ENCODE measurements at places on chromosomes 7 and 10.

DNA sequence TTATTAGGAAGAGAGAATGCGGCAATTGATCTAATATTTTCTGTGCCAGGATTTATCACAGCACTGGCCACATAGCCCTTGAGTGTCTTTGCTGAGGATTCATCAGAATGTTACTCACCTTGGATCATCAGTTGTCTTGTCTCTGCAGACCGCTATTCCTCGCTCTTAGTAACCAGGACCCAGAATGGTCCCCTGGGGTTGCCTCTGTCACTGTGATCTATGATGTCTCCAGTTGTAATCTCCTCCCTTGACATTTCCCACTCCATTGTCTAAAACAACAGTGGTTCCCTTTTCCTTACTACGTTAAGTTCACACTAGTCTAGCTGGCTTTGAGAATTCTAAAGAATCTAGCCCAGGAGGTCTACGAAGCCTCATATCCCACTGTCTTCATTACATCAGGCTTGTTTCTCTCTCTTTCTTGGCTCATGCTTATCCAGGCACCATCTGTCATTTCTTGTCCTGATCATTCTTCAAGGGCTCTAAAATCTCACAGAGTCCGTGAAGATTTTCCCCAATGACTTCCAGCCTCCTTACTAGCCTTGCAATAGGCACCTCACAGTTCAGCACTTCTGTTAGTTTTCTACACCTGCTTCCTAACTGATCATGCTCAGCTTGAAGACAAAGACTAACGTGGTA is 125.8 kb downstream of the CUBN start:
- no peak for DNase-seq

DNA sequence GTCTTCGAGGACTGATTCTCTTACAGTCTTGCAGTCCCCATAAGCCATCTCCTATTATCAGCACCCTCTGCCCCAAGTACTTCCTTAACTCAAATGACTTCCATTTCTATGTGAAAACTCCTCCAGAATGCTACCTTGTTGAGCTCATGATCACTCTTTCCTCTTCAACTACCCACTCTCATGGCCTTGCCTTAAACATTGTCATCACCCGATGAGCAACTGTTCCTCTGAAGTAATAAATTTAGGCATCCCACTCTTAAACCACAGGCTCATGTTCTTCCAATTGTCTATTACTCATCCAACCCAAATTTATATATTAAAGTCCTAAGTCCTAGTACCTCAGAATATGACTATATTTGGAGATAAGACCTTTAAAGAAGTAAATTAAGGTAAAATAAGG is 152.9 kb downstream of the C1GALT1 start:
- DNase-seq: no peak

- no peak for DNase-seq
Measured at GRCh38 chr10:759898-760477, 70.5 kb upstream of the DIP2C start.

DNA sequence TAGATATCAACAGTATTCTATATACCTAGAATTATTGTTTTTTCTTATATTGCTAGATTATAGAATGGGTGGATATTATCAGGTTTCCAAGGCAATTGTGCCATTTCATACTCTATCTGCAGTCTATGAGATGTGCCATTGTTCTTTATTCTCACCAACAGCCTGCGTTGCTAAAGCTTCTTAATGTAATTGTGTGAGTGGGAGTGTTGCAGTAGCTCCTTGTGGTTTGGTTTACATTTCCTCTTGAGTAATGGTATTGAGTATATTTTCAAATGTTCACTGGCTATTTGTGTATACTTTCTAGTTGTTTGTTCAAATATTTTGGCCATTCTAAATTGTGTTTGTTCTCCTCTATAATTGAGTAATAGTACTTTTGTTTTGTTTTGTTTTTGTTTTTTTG is 199.2 kb downstream of the TFEC start:
- DNase-seq: no peak

- DNase-seq: no peak
Measured at GRCh38 chr10:60086862-60087261, 180.5 kb upstream of the CCDC6 start.

DNA sequence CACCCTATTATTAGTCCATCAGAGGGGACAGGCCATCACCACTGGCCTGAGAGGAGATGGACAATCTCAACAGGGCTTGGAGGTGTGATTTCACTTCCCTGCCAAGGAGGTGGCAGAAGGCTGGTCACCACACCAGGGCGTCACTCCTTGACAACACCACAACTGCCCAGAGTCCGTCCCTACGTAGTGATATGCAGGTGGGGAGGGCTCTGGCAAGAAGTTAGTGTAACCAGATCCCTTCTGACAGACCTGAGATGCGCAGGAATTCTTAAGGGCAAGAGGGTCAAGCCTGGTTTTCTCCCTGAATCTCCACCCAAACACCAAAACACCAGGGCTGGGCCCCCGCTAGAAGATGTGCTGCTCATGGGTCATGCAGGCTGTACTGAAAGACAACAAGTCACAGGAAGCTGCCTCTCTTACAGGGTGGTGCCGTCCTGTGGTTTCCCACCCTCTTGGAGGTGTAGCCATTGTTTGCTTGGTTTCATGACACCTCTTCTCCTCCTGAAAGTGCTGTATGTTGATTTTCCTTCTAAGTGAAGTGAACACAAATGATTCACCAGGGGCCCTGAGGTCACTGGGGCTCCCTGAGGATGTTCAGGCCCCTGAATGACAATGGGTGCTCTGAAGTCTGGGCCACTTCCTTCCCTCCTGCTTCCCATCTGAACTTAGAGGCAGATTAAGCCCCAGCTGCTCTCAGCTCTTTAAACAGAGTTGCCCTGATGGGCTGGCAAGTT is 27.1 kb downstream of the ATXN7L1 start:
- peak; percentile 37 for DNase-seq

DNA sequence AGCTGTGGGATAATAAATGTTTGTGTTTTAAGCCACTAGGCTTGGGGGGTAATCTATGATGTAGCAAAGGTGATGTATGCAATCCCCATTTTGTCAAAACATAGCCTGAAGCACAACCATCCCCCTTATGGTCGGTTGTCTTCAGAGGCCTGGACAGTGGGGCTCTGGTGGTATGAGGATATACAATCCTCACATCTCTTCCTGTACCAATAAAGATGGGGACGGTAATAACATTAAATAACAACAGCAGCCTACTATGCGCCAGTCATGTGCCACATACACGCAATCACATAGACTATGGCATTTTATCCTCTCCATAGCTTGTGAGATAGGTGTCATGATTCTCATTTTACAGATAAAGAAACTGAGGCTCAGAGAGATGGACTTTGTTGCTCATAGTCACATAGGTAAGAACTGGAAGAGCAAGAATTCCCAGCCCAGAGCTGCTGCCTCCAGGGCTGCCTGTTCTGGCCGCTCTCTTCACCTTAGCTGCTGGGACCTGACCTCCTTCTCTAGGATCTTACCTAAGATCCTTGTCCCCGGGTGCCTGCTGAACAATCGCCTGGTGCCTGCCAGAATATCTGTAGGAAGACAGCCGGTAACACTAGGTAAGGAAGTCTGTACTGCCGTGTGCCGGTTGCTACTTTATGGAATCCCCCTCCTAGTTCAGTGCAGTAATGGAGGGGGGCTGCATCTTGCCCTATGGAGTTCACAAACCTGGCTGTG is 108.6 kb downstream of the ARHGAP22 start:
- DNase-seq: no peak

- no peak for DNase-seq
Measured at GRCh38 chr10:35089611-35090161, 455 bp downstream of the CUL2 start.

- no peak for DNase-seq
Measured at GRCh38 chr7:104938741-104939390, 75.1 kb upstream of the KMT2E start.

DNA sequence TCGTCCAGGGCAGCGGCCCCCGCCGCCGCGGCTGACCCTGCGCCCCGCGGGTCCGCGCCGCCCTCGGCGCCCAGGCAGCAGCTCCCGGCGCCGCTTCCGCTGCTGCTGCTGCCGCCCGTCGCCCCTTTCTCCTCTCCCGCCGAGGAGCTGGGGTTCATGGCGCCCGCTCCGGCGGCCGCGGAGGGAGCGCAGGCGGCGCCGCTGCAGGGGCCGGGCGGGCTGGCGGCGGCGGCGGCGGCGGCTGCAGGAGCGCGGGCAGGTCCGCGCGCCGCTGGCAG is 286 bp downstream of the DGKI start:
- no peak for DNase-seq

- DNase-seq: no peak
Measured at GRCh38 chr10:61962971-61963370, 61.5 kb downstream of the ARID5B start.

DNA sequence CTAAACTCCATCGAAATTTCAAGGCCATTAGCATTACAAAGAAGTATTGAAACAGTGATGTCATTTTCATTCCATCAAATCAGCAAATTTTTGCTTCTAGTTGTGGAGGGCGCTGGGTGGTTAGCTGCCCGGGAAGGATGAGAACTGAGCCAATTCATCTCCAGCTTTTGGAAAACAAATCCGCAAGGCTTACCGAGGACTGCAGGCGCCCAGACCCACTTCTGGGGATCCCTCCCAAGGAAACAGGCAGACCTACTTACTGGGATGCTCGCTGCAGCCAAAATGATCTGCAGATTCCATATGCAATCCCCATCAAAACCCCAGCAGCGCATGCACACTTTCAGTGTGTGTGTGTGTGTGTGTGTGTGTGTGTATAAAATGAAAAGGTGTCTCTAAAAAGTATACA is 19.2 kb downstream of the TNRC18 start:
- DNase-seq: no peak

DNA sequence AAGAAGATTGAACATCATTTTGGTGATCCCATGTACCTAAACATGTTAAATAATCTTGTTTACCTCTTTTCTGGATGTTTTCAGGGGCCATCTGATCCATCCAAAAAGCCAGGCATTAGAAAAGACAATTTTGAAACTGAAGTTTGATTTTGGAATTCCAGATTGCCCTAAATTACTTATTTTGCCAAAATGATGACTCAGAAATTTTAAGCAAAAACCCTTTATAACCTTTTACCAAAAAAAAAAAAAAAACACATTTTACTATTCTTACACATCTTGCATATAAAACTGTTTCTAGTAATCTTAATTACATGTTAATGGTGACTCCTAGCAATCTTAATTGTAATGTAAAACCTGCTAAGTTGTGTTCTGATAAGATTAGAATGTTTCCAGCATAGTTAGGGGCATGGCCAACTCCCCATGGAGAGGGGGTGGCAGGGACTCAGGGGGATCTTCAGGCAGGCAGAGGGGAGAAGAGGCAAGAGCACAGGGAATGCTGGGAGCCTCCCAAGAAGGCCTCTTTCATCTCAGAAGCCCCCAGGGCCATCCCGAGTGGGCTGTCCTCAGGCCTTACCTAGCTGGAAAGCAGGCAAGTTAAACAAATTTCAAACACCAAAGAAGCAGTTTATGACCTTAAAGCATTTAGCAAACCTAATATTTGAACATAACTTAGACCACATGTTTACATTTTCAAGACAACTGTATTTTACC is 25.8 kb upstream of the AKR1C3 start:
- no peak for DNase-seq

DNA sequence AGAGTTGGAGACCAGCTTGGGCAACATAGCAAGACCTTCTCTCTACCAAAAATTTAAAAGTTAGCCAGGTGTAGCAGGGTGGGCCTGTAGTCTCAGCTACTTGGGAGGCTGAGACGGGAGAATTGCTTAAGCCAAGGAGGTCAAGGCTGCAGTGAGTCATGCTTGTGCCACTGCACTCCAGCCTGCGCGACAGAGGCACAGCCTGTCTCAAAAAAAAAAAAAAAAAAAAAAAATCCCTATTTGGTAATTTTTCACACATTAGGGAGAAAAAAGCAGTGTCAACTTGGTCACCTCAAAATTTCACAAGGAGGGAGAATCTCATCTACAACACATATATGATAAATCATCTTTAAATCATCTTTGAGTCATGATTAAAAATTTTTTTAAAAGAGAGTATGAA is 6.4 kb upstream of the ZNF398 start:
- no peak for DNase-seq

DNA sequence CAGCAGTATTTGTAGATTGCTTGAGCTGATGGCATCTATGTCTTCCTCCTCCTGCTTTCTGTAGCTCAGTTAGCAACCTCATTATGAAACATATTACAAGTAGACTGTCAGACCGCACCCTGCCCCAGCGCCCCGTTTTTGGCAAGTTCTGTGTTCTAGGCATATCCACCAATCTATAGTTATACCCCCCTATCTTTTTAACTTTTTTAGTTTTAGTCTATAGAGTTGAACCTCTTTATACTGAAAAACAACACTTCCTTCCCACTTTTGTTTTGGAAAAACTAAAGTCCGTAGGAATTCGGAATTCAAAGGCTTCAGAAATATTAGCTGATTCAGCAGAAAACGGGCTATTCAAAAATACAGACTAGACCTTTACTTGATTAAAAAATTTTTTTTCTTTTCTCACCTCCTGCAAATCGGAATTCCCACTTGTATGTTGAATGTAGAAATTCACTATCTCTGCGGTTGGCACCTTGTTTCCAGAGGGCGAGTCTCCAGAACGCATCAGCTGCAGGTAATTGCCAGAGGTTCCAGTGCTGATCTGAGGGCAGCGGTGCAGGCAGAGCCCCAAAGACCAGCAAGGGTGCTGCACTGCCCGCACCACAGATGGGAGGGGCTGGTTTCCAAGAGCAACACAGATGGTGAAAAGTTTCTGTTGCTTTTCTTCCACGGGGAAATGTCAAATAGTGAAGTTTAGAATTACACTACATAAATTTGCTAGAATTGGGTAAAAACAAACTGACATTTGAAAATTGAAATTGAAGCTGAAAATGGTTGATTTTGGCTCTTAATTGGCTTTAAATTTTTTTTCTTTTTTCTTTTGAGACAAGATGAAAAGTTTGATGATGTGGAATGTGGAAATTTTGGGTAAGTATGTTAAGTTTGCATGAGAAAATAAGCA is 2.2 kb upstream of the FZD8 start:
- no peak for DNase-seq

DNA sequence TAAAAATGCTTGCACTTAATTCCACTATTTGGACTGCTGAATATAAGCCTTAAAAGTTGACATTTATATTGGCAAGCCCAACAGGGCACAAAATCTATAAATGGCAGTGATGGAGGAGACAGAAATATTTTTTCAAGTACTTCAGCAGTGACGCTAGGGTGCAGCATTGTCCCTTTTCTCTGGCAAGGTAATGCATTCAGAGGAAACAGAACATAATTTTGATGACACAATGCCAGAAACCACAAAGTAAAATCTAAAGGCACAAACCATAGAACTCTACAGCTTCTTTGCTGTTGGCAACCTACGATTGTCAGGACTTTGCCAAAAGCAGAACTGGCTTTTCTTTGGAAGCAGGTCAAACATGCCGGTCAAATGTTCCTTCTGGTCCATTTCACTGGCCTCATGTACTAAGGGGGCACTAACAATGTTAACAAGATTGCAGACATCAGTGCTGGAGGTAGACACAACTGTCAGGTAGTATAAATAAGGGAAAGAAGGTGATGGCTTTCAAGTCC is 30.9 kb upstream of the FAM133B start:
- DNase-seq: peak; percentile 62

Data from activated CD8-positive, alpha-beta memory T cell treated with anti-CD3 and anti-CD28 coated beads for 1 hour (primary cell).